Stimulated activated CD4-positive, alpha-beta T cell treated with anti-CD3 and anti-CD28 coated beads, TNF-alpha, amount 100 ng/mL, for 24 hours (primary cell): ENCODE measurements at places on chromosomes 2 and 18.

- no peak for DNase-seq
Observed at GRCh38 chr2:143455317-143455716, 326.1 kb downstream of the ARHGAP15 start.

DNA sequence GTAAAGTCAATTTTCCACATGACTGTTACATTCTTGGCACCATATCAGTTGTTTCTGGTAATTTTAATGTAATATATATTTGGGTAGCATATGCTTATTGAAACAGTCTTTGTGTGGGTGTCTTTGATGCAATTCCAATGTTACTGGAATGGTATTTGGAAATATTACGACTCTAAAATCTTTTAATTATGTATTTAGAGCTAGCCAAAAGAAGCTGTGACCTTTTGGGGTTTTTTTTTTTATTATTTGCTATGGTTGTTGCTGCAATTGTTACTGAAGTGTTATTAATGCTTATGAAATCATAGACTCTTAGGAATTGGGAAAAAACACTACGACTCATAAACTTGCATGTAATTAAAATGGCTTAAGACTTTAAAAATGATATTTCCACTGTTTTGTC lies 95.9 kb downstream of the AOX1 start:
- DNase-seq = no peak

- DNase-seq = no peak
Observed at GRCh38 chr2:81324046-81324445, 1019.5 kb upstream of the LRRTM1 start.

GRCh38 chr2:73494031-73494430 lies 108.4 kb downstream of the ALMS1 start:
- no peak for DNase-seq

DNA sequence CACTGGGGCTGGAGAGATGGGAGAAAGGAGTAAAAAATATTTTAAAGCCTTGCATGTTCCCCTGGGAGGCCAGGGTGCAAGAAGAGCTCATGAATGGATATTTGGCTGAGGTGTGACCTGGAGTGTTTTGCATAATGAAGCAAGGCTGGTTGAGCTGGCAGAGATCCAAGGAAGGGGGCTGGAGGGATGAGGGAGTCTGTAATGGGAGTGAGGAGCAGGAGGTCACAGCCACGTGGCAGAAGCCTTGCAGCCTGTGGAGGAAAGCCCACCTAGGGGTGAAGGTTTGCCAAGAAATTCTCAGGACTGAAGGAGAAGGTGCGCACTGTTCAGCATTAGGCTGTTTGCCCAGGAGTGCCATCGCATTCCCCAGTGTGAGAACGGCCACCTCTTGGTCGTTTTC lies 40.3 kb upstream of the ATP8B1 start:
- no peak for DNase-seq

GRCh38 chr18:6604573-6604941 lies 125.0 kb upstream of the ARHGAP28 start:
- no peak for DNase-seq

GRCh38 chr2:103284750-103285149 lies 522.9 kb downstream of the TMEM182 start:
- DNase-seq = no peak

- no peak for DNase-seq
Observed at GRCh38 chr2:101255501-101255900, 2.8 kb downstream of the CNOT11 start.

- DNase-seq = no peak
Observed at GRCh38 chr2:201707753-201708152, 9.3 kb upstream of the MPP4 start.

DNA sequence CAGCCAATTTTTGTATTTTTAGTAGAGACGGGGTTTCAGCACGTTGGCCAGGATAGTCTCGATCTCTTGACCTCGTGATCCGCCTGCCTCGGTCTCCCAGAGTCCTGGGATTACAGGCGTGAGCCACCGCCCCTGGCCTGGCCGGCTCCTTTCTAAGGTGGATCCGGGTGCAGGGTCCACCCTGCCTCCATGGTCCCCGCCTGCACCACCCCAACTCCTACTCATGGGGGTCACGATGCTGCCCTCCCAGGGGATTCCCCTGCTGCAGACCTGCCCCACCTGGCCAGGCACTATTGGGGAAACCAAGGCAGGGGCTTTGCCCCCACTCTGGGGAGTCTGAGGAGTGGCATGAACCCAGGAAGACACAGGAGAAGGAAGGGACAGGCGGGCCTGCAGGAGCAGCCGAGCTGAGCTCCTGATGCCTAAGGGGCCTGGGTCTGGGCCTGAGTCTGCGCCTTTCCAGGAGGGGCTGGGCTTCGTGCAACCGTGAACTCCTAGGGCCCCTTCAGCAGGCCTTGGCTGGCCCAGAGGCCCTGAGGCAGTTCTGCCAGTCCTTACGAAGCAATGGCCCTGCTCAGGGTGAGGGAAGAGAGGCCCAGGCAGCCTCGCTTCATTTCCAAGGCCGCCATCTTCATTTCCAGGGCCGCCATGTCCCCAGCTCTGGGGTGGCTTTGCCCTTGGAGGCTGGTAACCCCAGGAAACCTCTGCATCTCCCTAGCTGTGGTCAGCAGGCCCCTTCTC lies 67.2 kb upstream of the SMAD7 start:
- DNase-seq = no peak

DNA sequence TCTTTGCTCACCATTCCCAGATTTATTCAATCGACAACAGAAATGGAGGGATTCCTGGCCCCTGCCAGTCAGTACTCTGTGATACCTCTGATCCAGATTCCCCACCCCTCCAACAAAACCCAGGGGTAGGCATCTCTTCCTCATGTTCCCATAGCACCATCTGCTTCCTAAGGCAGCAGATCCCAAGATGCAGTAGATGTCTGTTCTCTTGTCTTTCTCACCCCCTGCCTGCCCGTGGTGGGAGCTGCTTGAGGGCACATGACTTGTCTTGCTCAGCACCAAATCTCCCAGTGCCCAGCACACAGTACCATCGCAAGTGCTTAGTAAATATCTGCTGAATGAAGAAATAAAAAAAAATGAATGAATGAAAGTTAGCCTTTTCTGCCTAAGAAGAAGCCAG lies 98.2 kb downstream of the ZBTB7C start:
- no peak for DNase-seq

- no peak for DNase-seq
Observed at GRCh38 chr2:54609647-54610046, 113.8 kb upstream of the EML6 start.

DNA sequence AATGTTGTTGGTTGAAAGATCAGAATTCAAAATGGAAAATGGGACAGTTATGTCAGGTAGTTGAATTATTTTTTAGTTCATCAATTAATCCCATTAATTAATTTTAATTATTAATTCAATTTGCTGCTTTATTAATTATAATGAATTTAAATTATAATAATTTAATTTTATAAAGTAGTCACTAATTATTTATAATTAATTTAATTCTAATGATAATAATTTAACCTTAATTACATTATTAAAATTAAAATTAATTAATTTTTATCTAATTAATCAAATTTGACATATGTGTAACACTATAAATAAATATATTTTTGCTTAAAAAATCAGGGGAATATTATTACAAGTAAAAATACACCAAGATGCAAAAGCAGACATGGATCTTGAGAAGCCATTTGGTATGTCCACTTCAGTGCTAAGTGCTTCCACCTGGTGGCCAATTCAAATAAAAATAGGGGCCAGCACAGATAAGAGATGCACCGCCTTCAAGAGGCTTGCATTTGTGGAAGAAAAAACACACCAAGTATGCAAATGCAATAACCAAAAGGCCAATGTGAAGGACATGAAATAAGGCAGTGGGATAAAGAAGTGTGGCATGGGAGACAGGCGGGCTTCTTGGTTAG lies 73.2 kb downstream of the MBP start:
- no peak for DNase-seq

DNA sequence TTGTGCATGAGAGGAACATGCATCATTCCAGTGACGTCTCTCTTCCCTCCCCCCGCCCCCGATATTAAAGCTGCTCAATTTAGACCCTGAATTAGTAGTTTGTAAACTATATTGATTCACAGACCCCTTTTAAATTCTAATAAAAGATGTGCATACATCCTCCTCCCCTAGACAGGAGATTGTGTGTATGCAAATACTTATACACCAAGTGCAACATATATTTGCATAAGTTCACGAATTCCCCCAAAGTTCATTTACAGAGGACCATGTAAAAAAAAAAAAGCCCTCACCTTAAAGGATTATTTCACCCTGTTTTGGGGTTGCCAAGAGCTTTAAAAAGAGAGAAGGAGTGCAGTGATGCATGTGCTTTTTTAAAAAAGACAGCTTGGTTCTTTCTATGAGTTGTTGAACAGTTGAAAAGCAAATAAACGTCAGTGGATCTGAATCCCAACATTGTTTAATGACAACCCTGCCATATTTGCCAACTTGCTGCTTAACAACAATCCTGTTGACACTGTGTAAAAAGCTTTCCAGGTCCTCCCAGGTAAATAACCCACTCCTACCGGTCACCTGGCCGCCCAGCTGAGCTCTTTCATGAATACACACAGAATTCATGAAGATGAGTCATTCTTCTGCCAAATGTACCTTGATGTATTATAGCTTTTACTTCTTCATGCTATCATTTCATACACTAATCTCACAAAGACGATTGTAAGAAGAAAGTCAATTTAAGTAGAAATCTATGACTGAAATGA lies 211.5 kb downstream of the IKZF2 start:
- DNase-seq = no peak

DNA sequence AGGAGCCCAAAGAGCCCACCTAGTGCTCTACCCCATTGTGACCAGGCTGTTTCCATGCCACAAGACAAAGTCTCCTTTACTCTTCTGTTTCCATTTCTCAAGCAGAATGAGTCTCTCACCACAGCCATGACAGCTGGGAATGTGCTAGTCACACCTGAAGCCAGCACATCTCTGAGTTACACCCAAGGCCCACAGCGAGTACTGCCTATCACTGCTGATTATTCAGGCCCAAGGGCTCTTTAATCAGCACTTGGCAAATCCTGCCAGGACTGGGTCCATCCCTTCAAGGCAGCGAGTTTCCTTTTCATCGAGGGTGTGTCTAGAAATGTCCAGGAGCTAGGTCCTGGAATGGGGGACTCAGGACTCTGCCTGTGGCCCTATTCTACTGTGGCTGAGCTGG lies 14.6 kb upstream of the PPP1R1C start:
- DNase-seq = no peak

DNA sequence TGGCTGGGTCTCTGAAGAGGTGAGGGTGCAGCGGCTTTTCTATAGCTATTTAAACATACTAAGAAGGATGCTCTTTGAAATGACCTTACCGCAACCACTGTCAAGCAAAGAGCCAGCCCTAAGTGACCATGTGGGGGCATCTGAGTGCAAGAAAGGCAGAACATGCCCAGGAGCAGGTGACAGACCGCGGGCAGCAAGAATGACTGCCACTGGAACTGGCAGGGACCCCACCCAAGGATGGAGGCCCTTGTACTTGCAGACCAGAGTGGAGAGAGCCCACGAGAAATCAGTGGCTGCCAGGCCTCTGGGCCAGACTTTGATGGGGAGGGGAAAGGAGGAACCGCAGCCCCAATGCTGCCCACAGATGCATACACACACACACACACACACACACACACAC lies 33.1 kb downstream of the DNMT3A start:
- DNase-seq = no peak

- no peak for DNase-seq
Observed at GRCh38 chr2:238220892-238221521, 17.5 kb upstream of the ILKAP start.

DNA sequence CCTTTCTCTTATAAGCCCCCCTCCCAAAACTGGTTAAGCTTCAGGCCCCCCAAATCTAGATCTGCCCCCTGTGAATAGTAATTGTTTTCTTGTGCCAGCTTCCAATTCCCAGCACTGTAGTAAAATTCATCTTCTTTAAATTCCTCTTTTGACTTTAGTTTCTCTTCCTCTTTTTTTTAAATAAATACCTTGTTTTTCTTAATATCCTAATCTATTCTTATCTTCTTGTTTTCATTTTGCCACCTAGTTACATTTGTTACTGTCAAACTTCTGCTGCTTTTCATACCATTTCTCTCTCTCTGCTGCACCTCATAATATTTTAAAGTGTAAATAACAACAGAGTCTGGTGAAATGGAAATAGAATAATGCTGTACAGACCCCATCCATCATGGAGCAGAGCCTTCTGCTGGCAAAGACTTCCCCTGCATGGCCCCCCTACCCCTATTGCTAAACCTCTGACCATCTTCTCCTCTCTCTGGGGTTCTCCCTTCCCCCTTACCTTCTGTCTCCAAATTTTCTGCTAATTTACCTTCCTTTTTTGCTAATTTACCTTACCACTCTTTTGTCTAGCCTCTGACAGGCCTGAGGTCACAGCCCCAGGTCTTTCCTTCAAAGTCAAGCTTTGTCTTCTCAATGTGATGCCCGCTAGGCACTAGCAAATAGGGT lies 94.9 kb upstream of the PAPOLG start:
- DNase-seq = no peak

DNA sequence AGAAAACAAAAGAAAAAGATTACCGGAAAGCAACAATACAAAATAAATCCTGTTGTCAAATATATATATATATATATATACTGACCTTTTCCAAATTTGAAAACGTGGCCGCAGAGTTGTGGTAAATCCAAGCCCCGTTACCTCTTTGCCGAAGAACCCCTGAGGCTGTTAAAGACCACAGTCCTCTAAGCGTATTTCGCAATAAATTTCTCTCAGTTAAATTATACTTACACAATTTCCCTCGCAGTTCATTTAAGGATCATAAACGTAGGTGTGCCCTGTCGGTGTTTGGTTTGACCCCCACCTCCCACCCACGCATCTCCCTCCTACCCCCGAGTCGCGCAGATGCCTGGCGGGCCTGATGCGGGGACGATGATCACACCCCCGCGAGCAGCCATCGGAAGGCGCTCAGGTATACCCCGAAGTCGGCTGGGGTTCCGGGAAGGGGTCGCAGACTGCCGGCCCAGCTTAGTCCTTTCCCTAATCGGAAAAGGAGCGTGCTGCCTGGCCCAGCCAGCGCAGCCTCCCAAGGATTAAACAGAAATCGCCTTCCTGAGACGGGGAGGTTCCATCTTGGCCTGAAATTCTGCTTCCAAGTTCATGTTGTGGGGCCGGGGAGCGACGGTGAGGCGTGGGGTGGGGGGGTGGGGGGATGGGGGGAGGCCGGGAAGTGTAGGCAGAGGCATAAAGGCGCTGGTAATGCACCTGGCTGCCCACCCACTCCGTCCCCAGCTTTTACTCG lies 2.9 kb upstream of the MEIS1 start:
- DNase-seq = no peak

DNA sequence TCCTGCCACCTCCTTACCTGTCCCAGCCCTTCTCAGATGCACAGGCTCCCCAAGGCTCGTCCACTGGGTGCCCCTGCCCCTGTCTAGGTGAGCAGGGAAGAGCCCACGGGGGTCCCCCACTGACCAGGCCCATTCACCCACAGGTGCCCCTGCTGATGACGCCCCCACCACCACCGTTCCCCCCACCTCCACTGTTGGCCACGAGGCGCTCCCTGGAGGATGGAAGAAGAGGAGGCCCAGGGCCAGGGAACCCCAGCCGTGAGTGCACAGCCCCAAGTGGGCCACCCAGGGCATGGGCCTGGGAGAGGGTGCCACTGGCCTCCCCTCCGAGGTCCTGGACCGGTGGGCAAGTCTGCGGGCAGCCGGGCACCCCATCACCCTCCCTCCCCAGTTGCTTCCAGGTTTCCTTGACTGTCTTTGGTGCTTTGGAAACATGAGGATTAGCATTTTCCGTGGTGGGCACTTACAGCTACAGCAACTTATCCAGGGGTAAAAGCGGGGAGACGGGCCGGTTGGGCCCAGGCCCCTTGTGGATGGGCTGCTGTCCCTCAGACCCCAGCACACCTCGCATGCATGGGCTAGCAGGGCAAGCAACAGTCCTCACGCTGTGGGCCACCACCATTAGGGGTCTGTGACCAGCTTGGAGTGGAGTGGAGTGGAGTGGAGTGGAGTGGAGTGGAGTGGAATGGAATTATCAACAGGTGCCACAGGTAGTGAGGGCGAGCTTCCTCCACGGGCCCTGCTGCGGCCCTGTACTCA lies 13.2 kb upstream of the KLHL30 start:
- no peak for DNase-seq

GRCh38 chr2:132999421-132999820 lies 329.4 kb upstream of the LYPD1 start:
- DNase-seq = no peak
